ENCODE measurements at places on chromosomes 5 and 9. TPM values are rescaled to one million over a fixed set of nuclear protein-coding genes. Genes with fewer than 3 reads are reported as not detected.

GRCh38 chr5:133882846-133883245, 85.6 kb downstream of the C5orf15 start:
- DNase-seq: no peak
- H3K4me1 ChIP-seq: no peaks in the 10 kb centered on the region
- H3K36me3 ChIP-seq: no peaks in the 10 kb centered on the region
- no peak overlapping the region for H3K27ac ChIP-seq
- no peaks in the 10 kb centered on the region for H3K27me3 ChIP-seq
- H3K4me3 ChIP-seq: no peak overlapping the region

GRCh38 chr5:178385496-178385890, 152.9 kb upstream of the PHYKPL start:
- no peak overlapping the region for H3K4me3 ChIP-seq
- H3K27me3 ChIP-seq: no peaks in the 10 kb centered on the region
- no peaks in the 10 kb centered on the region for H3K4me1 ChIP-seq
- H3K36me3 ChIP-seq: no peaks in the 10 kb centered on the region

GRCh38 chr9:3793971-3794383, 268.2 kb upstream of the RFX3 start:
- DNase-seq: no peak
- no peak overlapping the region for H3K4me3 ChIP-seq
- no peaks in the 10 kb centered on the region for H3K36me3 ChIP-seq
- no peak overlapping the region for H3K27ac ChIP-seq

GRCh38 chr5:33210978-33211377, 229.8 kb upstream of the TARS1 start:
- no peak overlapping the region for H3K27ac ChIP-seq
- DNase-seq: no peak
- peaks cover 2% of the 10 kb centered on the region for H3K4me1 ChIP-seq
- H3K4me3 ChIP-seq: no peak overlapping the region
- H3K36me3 ChIP-seq: no peaks in the 10 kb centered on the region

DNA sequence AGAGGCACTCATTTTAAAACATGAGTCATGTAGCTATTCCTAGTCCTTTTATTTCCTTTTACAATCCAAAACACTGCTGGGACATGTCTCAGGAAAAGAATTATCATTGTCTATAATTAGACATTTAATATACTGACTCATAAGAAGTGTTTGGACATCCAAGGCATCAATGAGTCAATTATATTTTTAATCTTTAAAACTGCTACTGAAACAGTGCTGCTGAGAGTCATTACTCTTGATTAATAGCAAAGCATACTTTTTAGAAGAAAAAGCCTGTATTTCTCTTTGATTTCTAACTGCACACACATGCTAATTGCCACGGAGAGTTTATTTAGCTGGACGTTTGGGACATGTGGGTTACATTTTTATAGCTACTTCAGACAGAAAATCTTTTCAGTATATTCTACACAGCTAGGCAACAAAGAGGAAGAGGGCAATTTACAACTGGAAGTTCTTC, 1249.0 kb upstream of the CDH18 start:
- H3K4me3 ChIP-seq: peak overlapping the region; percentile 0
- peak overlapping the region; percentile 35 for H3K27ac ChIP-seq
- DNase-seq: no peak
- no peaks in the 10 kb centered on the region for H3K27me3 ChIP-seq
- H3K36me3 ChIP-seq: no peaks in the 10 kb centered on the region

DNA sequence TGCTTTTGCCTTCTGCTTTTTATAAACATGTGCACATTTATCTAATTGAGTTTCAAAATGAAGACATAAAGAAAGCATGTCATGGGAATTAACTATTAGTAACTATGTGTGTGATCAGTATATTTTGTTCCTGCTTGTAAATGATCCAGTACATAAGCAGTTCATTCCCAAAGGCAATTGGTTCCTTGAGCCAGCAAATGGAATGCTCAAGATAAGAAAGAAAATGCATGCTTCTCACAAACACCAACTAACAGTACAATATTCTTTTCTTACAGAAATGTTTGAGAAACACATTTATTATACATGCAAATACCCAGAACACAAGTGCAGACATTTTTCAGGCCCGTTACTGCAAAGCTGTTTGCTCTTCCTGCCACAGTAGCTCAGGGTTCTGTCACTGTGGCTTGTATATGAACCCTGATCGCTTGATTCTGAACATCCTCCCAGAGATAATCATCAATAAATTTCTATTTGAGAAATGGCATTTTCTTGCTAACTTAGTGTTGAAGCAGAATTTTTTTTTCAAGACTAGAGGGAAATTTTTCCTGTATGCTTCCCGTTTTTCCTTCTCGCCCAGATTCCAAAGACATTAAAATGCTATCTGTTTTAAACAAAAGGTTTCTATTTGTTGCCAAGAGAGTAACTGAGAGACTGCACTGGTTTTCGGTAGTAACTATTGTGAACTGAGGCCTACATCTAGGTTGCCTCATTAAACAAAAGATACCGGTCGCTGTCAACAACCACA, 1.9 kb downstream of the GNAQ start:
- peak overlapping the region; percentile 73 for H3K4me3 ChIP-seq
- no peaks in the 10 kb centered on the region for H3K27me3 ChIP-seq
- H3K4me1 ChIP-seq: peaks cover 37% of the 10 kb centered on the region
- H3K27ac ChIP-seq: peak overlapping the region; percentile 83
- no peaks in the 10 kb centered on the region for H3K36me3 ChIP-seq
- DNase-seq: no peak

GRCh38 chr5:180628827-180629750, 20.3 kb downstream of the FLT4 start:
- H3K36me3 ChIP-seq: no peaks in the 10 kb centered on the region
- H3K27ac ChIP-seq: no peak overlapping the region
- no peaks in the 10 kb centered on the region for H3K4me1 ChIP-seq
- H3K27me3 ChIP-seq: no peaks in the 10 kb centered on the region
- no peak for DNase-seq
- no peak overlapping the region for H3K4me3 ChIP-seq

The SEMA4D gene
- 23.6 TPM for total RNA-seq

The UBLCP1 gene
- total RNA-seq: 11.1 TPM

The GPR150 gene
- total RNA-seq: 0.29 TPM

The ELOVL7 gene
- 0.78 TPM for total RNA-seq

The ZFAND5 gene
- 2,069 TPM for total RNA-seq

Measured in gastrocnemius medialis (tissue), 4 donors.